ENCODE measurements at places on chromosomes 1 and 21. TPM values are rescaled to one million over a fixed set of nuclear protein-coding genes. Genes with fewer than 3 reads are reported as not detected.

Gene SOAT1
- 53.0 TPM for total RNA-seq

Gene HLCS
- total RNA-seq, result 21.1 TPM

Gene VWA5B1
- not detected for total RNA-seq

Gene TRPM2
- 0.21 TPM for total RNA-seq

Gene MEX3A
- 92.5 TPM for total RNA-seq

Gene TCHHL1
- total RNA-seq, result not detected

Gene NR1I3
- total RNA-seq, result not detected

Gene FAM76A
- total RNA-seq, result 15.6 TPM

DNA sequence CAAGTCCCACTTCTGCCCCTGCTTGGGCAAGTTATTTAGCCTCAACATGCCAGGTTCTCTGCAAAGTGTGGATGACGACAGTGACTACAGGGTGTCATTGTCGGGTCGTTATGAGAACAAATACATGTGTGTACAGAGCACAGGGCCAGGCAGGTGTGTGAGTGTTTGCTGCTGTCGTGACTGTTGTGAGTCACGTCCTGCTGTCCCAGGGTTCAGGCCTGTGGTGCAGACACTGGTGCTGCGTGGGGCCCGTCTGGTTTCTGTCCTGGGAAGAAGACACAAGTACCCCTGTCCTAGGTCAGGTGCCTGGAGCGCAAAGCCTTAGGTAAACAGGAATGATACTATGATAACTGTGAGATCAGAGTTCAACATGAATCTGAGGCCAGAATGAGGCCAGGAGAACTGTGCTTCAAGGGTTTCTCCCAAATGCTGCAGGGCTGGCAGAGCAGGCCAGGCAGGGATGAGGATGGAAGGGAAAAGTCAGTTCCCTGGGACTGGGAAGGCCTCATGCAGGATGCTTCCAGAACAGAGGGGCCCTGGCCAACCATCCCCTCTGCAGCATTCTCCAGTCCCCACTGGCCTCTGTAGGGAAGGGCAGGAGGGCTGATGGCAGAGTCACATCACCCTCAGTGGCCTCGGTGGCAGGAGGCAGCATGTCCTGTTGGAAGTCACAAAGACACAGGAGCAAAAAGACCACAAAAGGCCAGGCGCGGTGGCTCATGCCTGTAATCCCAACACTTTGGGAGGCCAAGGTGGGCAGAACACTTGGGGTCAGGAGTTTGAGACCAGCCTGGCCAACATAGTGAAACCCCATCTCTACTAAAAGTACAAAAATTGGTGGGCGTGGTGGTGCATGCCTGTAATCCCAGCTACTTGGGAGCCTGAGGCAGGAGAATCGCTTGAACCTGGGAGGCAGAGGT lies 15.7 kb downstream of the GPR157 start:
- no peaks in the 10 kb centered on the region for H3K36me3 ChIP-seq
- DNase-seq, result no peak
- H3K27ac ChIP-seq, result no peak overlapping the region

DNA sequence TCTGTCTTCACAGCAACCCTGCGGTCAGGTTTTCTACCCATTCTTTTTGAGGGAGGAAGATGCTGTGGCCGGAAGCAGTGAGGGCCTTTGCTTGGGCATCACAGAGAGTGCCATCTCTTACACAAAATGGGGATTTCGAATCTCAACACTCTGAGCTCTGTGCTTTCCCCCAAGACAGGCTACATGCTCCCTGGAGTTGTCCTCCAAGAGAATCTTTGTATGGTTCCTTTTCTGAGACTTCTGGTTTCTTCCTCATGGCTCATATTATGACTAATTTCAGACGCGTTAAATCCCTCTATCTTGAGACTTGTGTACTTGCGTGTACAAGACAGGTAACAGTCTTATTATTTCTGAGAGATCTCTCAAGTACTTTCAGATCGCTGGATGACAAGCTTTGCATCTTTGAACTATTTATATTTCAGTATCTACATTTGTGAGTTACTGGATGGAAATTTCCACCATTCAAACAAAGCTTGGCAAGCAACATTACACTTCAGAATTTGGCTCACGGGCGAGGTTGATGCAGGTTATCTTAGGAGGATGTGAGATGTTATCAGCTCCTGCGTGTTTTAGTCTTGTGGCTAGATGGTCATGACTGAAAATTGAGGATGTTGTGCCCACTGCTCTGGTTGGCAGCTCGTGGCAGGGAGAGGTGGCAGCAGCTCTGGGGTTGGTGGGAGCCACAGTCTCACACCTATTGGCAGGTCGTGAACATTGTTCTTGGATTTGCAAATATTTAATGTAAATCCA lies 19.4 kb downstream of the ABCG1 start:
- H3K27me3 ChIP-seq, result no peaks in the 10 kb centered on the region
- peaks cover 27% of the 10 kb centered on the region for H3K4me1 ChIP-seq
- H3K36me3 ChIP-seq, result no peaks in the 10 kb centered on the region

- no peak for DNase-seq
- no peaks in the 10 kb centered on the region for H3K27me3 ChIP-seq
- H3K27ac ChIP-seq, result no peak overlapping the region
Observed at GRCh38 chr1:113579256-113580018, 179.8 kb downstream of the PHTF1 start.

DNA sequence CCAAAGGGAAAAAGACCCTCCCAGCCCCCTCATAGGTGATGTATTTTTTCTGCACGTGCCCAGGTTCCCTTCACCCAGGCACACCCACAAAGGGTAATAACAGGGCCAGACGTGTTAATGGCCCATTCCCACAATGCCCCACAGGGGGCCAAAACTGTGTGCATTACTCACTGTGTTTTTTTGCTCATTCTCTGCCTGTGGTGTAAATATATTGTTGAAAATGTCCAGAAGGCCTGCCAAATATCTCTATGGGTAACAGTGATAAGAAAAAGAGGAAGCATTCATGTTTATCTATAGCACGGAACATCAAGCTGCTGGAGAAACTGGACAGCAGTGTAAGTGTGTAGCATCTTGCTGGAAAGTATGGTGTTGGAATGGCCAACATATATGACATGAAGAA lies 21.9 kb downstream of the RHEX start:
- no peaks in the 10 kb centered on the region for H3K4me1 ChIP-seq
- no peak for DNase-seq
- H3K4me3 ChIP-seq, result no peak overlapping the region
- H3K27me3 ChIP-seq, result no peaks in the 10 kb centered on the region
- H3K36me3 ChIP-seq, result no peaks in the 10 kb centered on the region

- H3K4me1 ChIP-seq, result peaks cover 20% of the 10 kb centered on the region
- H3K36me3 ChIP-seq, result no peaks in the 10 kb centered on the region
- H3K27me3 ChIP-seq, result peaks cover 57% of the 10 kb centered on the region
- peak; percentile 91 for DNase-seq
- no peak overlapping the region for H3K27ac ChIP-seq
- H3K4me3 ChIP-seq, result no peak overlapping the region
Observed at GRCh38 chr1:170714163-170714562, 50.2 kb downstream of the PRRX1 start.

DNA sequence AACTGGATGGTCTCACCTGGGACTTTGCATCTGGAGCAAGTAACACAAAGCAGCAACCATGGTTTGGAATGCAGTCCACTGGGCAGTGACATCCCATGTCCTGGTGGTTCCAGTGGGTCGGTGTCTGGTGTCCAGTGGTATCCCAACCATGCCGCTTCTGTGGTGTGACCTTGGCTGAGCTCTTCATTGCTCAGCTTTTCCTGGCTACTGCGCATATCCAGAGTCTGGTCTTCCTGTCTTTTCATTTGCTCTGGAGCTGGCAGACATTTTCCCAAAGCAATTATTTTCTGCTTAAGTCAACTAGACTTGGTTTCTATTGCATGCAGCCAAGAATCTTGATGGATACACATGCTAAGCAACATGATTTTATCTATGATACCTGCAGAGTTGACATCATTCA lies 28.4 kb upstream of the CD2 start:
- H3K4me1 ChIP-seq, result peaks cover 22% of the 10 kb centered on the region
- H3K4me3 ChIP-seq, result no peak overlapping the region
- DNase-seq, result no peak
- H3K27me3 ChIP-seq, result peaks cover 5% of the 10 kb centered on the region
- no peaks in the 10 kb centered on the region for H3K36me3 ChIP-seq
- H3K27ac ChIP-seq, result no peak overlapping the region

GRCh38 chr1:68293609-68294366 lies 61.5 kb upstream of the WLS start:
- H3K4me1 ChIP-seq, result peaks cover 30% of the 10 kb centered on the region
- peak; percentile 90 for DNase-seq
- H3K27me3 ChIP-seq, result no peaks in the 10 kb centered on the region
- peak overlapping the region; percentile 64 for H3K27ac ChIP-seq
- no peaks in the 10 kb centered on the region for H3K36me3 ChIP-seq

- no peaks in the 10 kb centered on the region for H3K36me3 ChIP-seq
- H3K27me3 ChIP-seq, result no peaks in the 10 kb centered on the region
- no peak overlapping the region for H3K27ac ChIP-seq
- no peaks in the 10 kb centered on the region for H3K4me1 ChIP-seq
- DNase-seq, result peak; percentile 20
- no peak overlapping the region for H3K4me3 ChIP-seq
Observed at GRCh38 chr1:101253976-101254674, 17.3 kb downstream of the S1PR1 start.

DNA sequence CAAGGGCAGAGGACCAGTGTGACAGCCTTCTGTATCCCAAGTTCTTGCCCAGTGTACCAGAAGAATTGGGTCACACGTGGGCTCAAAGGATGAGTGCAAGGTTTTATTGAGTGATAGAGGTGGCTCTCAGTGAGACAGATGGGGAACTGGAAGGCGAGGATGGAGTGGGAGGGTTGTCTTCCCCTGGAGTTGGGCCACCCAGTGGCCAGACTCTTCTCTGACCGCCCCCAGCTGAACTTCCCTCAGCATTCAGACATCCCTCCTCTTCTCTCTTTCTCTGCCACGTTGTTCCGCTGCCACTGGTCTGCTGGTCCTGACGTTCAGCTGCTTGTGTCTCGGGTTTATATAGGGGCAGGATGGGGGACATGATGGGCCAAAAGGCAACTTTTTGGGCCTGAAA lies 150.1 kb upstream of the IVNS1ABP start:
- H3K27me3 ChIP-seq, result no peaks in the 10 kb centered on the region
- H3K27ac ChIP-seq, result no peak overlapping the region
- H3K4me3 ChIP-seq, result no peak overlapping the region

DNA sequence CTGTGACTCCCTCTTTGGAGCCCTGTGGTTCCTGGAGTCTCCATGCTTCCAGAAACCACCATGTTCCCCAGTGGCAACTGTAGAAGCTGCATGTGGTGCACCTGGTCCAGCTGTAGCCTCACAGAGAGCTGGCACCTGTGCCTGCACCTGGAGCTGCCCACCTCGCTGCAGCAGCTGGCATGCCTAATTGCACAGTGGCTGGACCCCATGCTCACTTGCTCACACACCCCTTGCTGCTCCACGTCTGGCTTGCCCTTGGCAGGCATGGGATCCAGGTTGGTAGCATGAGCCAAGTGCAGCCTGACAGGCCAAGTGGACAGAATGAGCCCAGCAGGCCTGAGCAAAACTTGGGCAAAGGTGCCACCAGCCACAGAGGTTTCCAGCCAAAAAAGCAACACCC lies 680.1 kb downstream of the MATN1 start:
- DNase-seq, result no peak
- no peaks in the 10 kb centered on the region for H3K4me1 ChIP-seq
- H3K4me3 ChIP-seq, result no peak overlapping the region
- no peaks in the 10 kb centered on the region for H3K36me3 ChIP-seq
- no peaks in the 10 kb centered on the region for H3K27me3 ChIP-seq

- peak; percentile 96 for DNase-seq
- no peaks in the 10 kb centered on the region for H3K27me3 ChIP-seq
- no peaks in the 10 kb centered on the region for H3K36me3 ChIP-seq
- H3K4me3 ChIP-seq, result no peak overlapping the region
Observed at GRCh38 chr1:99727575-99728185, 38.8 kb downstream of the FRRS1 start.

GRCh38 chr1:209657140-209657879 lies 5.1 kb upstream of the LAMB3 start:
- no peaks in the 10 kb centered on the region for H3K27me3 ChIP-seq
- DNase-seq, result no peak
- no peaks in the 10 kb centered on the region for H3K36me3 ChIP-seq

GRCh38 chr1:169698976-169699375 lies 12.4 kb downstream of the SELL start:
- no peaks in the 10 kb centered on the region for H3K4me1 ChIP-seq
- H3K36me3 ChIP-seq, result no peaks in the 10 kb centered on the region
- DNase-seq, result no peak
- H3K27ac ChIP-seq, result no peak overlapping the region

DNA sequence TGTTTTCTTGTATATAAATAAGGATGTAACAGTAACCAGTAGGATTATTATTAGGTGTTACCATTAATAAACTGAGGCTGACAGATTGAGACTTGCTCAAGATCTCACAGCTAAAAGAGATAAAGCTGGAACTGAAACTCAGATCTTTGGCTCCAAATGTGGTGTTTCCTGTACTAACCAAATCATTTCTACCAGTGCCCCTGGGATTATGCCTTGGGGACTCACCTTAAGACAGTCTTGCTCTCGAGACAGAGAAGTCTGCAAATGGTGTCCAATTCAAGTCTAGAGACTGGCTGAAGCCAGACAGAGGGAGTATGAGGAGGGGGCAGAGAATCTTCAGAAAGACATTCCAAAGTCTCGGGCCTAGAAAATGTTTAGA lies 593 bp upstream of the CD53 start:
- no peaks in the 10 kb centered on the region for H3K27me3 ChIP-seq
- H3K4me3 ChIP-seq, result no peak overlapping the region

DNA sequence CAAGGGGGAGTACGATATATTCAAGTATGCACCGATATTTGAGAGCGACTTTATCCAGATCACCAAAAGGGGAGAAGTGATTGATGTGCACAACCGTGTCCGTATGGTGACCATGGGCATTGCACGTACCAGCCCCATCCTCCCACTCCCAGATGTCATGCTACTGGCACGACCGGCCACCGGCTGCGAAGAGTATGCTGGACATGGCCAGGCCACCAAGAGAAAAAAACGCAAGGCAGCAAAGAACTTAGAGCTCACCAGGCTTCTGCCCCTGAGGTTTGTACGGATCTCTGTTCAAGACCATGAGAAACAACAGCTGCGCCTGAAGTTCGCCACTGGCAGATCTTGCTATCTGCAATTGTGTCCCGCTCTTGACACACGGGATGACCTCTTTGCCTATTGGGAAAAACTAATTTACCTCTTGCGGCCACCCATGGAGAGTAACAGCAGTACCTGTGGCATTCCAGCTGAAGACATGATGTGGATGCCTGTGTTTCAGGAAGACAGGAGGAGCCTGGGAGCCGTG lies 16.5 kb downstream of the ATF3 start:
- no peak overlapping the region for H3K27ac ChIP-seq
- peaks cover 31% of the 10 kb centered on the region for H3K4me1 ChIP-seq
- no peaks in the 10 kb centered on the region for H3K27me3 ChIP-seq

DNA sequence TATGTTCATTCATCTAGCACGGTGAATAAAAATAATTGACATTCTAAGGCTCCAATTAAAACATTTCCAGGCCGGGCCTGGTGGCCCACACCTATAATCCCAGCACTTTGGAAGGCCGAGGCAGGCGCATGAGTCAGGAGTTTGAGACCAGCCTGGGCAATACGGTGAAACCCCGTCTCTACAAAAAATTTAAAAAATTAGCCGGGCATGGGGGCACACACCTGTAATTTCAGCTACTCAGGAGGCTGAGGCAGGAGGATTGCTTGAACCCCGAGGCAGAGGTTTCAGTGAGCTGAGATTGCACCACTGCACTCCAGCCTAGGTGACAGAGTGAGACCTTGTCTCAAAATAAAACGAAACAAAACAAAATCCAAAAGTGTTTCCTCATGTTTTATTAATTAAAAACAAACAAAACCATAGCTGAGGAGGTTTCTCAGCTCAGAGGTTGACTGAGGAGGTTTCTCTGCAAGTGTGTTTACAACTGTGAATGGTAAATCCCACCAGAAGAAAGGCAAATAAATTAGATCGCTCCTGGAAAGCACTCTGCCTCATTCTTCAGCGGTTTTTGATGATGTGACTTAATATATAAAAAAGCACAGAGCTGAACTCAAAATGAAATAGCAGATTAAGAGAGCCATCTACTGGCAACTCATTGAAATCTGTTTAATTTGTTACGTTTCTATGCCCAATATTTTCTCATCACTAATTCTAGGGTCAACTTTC lies 37.7 kb upstream of the ATG4C start:
- peak; percentile 77 for DNase-seq
- no peaks in the 10 kb centered on the region for H3K27me3 ChIP-seq
- H3K27ac ChIP-seq, result no peak overlapping the region
